ENCODE measurements at places on chromosomes 2 and 18.
A peak's percentile ranks its signal among the peaks of the same experiment; 100 is the strongest.

GRCh38 chr2:180279581-180279980 is 272.5 kb upstream of the CWC22 start:
- no peak for DNase-seq

DNA sequence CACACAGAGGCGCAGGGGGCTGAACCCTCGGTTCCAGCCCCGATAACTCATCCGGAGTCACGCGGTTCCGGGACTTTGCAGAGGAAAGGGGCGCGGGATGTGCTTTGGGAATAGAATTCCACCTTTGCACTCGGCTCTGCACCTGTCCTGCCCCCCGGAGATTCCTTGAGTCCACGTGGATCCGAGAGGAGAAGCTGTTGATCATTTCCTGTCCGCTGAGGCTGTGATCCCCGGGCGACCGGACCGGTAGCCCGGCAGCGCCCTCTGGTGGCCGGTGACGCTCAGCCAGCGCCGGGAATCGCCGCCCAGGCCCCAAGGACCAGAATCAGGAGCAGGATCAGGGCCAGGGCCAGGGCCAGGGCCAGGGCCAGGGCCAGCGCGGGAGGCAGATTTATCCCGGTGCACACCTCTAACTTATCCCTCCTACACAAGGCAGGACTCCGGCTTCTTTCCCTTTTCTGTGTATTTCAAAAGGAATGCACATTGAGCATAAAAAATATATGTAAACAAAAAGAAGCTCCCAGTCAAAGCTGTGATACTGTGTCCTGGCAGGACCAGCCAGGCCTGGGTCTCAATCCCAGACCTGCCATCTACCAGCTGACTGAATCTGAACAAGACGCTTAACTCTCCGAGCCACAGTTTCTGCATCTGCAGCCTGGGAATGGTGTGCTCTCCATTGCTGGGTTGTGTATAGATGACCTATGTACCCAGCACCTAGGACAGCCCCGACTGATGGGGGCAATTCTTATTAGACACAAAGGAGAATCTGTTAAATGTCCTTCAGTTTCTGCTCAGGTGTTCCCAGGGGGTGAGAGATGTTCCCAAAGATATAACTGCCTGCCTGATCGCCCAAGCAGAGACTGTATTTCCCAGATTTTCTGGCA is 8.5 kb upstream of the SPATA3 start:
- peak; percentile 74 for DNase-seq

- no peak for DNase-seq
Observed at GRCh38 chr2:68993660-68994059, 19.2 kb downstream of the GKN1 start.

GRCh38 chr2:20365249-20365817 is 14.7 kb upstream of the PUM2 start:
- no peak for DNase-seq

DNA sequence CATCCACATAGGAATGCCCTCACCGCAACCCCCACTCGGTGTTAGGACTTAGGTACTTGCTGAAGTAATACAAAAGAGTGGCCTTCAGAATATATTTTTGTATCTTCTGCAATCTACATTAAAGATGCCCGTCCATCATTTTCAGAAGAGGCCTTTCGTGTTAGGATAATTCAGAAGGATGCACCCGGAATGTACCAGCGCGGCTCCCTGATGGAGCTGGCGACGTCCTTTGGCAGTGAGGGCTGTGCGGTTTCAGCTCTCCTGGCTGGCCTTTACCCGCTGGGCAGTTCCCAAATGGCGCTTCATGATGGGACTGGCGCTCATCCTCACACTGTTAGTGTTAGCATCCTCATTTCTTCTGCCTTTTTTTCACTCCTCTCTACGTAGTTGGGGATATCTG is 15.3 kb downstream of the TWIST2 start:
- no peak for DNase-seq

DNA sequence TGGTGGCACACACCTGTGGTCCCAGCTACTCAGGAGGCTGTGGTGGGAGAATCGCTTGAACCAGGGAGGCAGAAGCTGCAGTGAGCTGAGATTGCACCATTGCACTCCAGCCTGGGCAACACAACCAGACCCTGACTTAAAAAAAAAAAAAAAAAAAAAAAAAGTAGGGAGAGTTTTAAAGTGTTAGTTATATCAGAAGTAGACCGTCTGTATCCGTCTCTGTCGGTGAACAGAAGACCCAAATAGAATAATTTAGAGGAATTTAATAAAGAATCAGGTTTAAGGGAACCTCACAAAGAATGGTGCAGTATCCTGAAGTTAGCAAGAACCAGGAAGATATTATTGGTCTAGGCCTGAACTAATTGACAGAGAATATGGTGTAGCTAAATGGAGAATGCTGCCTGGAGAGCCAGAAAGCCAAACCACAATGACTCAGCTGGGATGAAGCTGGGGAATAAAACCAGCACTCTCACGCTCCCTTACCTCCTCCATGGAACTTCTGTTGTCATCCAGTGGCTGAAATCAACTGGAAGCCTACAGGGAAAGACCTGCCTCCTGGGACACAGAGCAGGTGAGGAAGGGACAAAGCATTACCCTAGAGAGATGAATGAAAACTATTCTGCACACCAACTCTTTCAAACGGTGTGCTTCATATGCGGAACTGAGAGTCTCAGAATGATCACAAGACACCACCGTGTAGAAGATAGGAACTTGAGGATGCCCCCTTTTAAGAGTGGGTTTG is 39.1 kb upstream of the PLEKHM3 start:
- no peak for DNase-seq

GRCh38 chr2:74915743-74916142 is 42.7 kb upstream of the POLE4 start:
- no peak for DNase-seq

DNA sequence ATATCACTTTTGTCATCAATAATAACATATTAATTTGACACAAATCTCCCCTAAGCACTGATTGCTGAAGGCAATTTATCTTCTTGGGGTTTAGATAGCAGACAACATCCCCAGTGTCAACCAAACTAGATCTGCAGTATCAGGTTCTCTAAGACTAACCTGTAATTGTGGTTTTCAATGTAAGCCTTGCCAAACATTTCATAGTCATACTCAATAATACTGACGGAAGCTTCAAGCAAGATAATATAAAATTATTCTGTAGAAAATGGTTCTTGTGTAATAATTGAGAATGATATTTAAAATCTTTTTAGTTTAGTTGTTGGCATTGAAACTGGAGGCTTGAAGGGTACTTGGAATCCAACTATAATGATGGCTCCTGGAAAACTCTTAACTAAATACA is 186.3 kb downstream of the RIT2 start:
- DNase-seq: no peak

GRCh38 chr2:237561221-237561620 is 5.2 kb upstream of the PRLH start:
- no peak for DNase-seq

- no peak for DNase-seq
Observed at GRCh38 chr2:206614811-206615210, 27.5 kb upstream of the FAM237A start.

DNA sequence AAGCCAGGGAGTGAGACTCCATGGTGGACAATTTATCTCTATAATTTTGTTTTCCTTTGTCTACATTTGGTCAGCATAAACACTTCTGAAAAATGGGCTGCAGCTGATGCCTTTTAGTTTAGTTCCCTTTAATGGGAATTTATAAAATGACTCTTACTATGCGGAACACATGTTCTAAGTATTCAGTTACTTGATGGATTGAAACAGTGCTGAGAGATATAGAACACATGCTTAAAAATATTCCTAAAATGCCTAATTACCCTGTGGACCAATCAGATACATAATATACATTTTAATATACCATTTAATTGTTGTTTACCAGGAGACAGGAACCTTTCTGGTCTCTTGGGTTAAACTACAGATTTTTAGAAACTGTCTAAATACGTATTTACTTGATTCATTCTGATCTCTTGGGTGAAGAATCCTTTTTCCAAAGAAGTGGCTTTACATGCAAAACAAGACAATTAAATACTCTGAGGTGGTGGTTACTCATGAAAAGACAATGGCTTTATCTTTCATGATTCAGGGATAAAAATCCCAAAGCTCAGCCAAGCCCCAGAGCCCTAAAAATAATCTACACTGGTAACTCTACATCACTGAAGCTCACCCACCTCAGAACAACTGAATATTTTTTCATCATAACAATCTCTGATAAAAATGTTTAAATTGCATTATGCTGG is 128.1 kb upstream of the SERTAD2 start:
- DNase-seq: no peak

DNA sequence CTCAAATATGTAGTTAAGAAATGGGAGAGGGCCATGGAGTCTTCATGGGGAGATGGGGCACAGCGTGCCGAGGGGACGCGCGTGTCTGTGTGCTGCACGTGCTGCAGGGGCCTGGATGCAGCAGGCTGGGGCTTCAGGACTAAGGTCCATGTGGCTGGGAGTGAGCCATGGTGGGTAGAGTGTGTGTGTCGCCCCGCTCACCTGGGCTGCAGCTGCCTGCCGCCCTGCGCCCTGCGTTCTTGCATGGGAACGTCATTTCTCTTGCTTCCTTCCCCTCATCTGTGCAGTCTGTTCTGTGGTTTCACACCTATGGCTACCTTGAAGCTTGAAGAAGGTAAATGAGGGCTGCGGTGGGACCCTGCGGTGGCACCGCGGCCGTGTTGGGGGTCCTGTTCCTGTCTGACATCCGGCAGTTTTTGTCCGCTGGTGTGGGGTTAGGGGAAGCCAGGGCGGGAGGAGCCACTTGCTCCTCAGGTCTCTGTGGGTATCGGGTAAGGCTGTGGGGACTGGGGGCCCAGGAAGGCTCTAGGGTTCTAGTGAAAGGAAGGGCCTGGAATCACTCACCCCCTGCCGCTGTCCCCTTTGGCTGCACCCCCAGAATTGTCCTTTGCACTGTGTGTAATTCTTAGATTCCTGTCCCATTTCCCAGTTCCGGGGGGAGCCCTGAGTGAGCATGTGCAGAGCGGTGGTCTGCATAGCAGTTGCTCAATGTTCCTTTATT is 54.1 kb upstream of the HS6ST1 start:
- no peak for DNase-seq

DNA sequence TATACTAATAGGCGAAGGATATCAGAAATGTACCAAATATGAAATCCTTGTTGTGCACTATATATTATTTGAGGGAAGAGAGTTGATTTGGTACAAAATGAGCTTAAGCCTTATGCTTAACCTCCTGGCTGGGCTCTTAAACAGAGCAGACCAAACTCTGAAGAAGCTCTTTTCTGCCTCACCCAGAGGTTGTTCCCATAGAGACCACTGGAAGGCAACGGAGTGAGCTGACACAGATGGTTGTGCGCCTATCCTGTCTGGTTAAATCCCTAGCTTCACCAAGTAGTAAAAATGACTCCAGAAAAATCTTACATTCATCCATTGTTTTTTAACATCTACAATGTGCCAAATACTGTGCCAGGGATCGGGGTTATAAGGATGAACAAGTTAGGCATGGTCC is 55.9 kb upstream of the NOL4 start:
- DNase-seq: no peak

DNA sequence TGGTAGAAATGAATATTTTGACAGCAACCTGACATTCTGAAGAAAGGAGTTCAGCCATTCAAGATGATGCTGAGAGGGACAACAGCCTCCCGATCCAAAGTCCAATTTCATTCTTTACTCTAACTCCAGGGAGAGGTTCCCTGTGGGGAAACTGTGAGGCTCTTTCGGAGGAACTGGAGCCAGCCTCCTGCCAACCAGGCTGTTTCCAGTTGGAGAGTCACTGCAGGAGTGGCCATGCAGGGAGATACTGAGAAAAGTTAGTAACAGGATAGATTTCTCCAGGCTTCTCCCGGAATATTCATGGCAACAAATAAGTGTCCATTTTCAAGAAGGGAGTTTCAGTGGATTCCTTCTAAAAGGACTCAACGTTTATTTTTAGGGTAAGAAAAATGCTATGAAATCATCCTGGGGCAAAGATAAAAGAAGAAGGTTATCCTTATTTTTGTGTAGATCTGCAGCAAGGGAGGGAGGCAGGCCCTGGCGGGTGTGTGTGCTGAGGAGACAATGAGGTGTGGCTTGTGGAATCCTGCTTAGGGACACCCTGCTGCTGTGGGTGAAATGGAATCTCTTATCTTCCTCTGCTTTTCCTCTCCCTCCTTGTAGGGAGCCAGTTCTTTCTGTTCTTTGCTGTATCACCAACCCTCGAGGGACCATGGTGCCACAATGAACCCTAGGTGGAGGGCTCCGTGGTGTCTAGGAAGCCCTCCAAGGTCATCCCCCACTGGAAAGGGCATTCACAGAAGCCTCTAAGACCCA is 18.1 kb downstream of the KLHL14 start:
- no peak for DNase-seq

DNA sequence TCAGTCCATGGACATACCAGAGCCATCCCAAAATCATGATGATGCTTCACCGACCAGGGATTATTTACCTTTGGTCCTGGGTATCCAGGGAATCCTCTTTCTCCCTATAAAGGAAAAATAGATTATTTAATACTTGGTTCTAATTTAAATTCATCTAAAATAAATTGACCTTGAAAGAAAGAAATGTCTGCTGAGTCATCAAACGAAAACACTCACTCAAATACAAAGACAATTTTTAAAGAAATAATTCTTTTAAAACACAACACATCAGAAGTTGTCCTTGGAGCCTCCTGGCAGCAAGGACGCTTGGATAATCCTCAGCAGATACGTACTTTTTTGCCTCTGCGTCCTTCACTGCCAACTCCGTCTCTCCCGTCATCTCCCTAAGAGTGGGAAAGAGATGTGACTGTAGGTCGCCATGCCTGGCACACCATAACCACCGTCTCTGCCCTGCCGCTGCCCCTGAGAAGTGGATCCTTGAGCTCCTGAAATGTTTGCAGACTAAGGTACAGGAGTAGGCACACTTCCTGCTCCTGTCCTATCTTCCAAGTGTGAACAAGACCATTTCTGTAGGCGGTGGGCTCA is 65.6 kb downstream of the COL6A3 start:
- DNase-seq: no peak

- no peak for DNase-seq
Observed at GRCh38 chr2:221268631-221269030, 303.5 kb downstream of the EPHA4 start.

- DNase-seq: no peak
Observed at GRCh38 chr2:201952187-201952586, 81.5 kb upstream of the FZD7 start.

DNA sequence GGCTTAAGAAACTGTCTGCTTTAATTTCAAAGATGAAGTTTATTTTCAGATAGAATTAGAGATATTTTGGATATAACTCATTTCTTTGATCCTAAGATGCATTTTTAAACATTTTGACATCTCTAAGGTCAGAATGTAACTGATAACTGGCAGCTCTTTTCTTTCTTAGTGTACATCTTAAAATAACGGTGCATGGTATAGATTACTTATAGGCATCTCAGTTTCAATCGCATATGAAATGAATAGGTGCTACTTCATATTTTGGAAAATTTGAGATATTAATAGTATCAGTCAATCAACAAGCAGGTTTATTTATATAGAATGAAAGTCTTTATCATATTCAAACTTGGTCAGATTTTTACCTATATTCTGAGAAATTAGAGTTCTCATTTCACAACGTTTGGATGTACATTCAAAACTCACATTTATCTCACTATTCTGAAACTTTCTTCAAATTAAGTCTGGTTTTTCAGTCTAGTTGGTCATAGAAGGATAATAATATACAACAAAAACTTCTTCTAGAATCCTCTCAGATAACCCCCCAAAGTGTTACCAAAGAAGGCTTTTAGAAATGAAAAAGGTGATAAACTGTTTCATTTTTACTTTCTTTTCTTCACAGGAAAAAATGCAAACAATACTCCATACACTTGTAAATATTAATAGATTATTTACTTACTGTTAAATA is 122.8 kb upstream of the WDSUB1 start:
- no peak for DNase-seq

GRCh38 chr2:210584834-210585233 is 28.4 kb downstream of the CPS1 start:
- DNase-seq: no peak

Data from hypothalamus (tissue), 51 donors.